HEK293T (cell line): ENCODE measurements at places on chromosomes 4 and X.
A peak's percentile ranks its signal among the peaks of the same experiment; 100 is the strongest.

- DNase-seq = no peak
Measured at GRCh38 chr4:65018313-65018712, 609.1 kb upstream of the TECRL start.

DNA sequence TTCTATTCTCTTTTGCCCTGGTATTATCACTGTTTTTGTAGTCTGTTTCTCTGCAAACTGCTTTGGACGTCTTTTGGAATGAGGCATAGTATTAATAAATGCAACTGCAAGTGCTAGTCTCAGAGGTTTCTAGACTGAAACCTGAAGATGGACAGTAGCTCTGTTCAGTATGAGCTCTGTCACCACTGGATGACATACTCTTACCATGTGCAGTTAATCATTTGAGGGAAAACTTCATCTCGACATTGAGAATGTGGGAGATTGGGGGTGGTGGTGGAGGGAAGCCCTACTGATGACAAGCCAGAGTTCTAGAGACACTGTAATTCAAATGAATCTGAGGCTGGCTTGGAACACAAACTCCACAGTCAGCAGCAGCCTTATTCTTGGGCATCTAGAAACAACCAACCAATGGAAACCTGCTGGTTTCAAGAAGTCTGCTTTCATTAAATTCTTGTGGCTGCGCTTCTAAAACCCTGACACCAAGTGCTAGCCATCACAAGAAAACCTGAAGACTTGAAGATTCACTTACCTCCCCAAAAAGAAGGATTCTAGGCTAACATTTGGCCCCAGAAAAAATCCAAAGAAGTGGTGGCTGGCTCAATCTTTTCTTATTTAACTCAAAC lies 161.7 kb downstream of the RASL11B start:
- DNase-seq = no peak

GRCh38 chr4:87545052-87545451 lies 15.9 kb upstream of the SPARCL1 start:
- no peak for DNase-seq

DNA sequence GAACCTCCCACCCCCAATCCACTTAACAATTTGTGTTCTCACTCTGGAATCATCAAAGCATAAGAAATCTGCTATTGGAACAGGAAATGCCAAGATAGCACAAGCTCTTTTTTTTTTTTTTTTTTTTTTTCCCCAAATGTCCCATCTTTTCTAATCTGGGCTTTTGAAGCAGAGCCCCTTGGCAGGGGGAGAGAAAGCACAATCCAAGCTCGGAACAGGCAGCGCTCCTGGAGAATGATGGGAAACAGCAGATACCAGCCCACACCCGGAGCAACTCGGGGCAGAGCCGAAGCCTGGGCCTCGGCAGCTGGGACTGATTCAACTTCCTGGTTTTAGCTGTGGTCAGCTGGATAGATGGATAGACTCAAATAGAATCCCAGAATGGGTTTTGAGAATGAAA lies 235.1 kb downstream of the QDPR start:
- DNase-seq = no peak

GRCh38 chrX:111868726-111869638 lies 7.0 kb upstream of the TRPC5OS start:
- no peak for DNase-seq

DNA sequence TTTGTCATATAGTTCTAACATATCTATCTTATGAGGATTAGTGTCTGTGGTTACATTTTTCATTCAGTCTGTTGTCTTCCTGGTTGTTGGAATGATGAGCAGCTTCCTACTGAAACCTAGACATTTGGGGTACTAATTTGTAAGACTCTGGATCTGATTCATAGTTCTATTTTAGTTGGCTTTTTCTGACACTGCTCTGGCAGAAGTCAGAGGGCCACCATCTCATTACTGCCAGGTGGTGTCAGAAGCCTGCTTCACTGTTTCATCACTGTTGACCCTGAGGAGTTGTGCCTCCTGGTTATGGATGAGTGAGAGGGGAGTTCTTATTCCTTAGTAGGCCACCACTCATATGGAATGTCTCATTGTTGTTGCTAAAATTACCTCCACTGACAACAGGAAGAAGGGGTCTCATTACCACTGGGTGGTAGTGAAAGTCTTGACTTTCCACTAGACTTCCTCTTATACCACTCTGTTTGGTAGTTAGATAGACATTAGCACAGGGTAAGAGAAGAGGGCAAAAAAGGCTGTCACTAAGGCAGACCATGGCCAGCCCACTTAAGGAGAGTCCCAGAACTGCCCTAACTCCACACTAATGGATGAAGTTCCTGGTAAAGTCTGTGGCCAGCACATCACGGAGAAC lies 395.2 kb downstream of the SPOCK3 start:
- DNase-seq = no peak

- DNase-seq = no peak
Measured at GRCh38 chr4:101218346-101218745, 129.0 kb downstream of the PPP3CA start.

- DNase-seq = peak; percentile 53
Measured at GRCh38 chr4:147480891-147481576, at the start of gene EDNRA. Gene EDNRA (plus strand): TSS chr4:147481097. CDS start chr4:147485682, 4,585 bp downstream.

GRCh38 chr4:10101671-10102473 lies 14.7 kb downstream of the WDR1 start:
- DNase-seq = no peak

GRCh38 chrX:102835504-102836146 lies 101.4 kb upstream of the RAB40AL start:
- peak; percentile 40 for DNase-seq

DNA sequence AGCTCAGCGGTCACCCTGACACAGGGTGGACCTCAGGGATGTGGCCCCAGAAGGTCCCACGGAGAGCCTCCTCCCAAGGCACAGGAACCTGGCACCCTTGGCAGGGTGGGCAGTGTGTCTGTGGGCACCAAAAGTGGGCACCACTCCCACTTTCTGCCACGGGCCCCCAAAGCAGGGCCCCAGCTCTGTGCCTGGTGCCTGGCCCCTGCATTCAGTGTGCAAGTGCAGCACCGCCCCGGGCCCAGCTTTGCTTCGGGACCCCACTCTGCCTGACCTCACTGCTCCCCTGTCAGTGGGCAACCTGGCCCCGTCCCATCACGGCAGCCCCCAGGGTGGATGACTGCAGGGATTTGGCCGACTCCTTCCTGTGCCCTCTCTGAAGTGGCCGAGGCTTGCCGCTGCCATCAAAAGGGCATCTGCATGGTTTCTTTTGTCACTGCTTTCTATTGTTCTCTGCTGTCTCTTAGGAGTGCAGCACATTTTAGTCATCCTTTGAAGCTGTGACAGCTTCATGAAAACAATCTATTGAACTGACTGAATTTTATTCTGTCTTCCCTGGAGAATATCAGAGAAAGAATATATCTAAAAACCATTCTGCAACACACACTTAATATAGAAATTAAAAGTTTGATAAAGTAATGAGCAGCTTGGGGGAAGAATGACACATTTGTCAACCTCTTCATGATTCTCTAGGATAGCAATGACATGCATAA lies 302.4 kb downstream of the FAM47B start:
- no peak for DNase-seq

DNA sequence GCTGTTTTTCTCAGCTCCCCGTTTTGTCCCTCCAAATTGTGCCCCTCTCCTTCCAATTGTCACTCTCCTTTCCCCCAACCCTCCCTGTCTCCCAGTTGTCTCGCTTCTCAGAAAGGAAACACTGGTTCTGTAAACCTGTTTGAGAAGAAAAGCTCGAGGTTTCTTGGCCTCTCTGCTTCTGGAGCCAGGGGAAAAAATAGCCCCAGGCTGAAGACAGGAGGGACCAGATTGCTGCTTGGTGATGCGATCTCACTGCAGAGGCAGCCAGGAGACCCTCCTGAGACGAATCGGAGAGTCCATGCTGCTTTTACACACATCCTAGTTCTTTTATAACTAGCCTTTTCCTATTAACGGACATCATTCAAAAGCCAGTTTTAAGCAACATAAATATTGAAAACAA lies 21.2 kb downstream of the TRIML1 start:
- DNase-seq = no peak

DNA sequence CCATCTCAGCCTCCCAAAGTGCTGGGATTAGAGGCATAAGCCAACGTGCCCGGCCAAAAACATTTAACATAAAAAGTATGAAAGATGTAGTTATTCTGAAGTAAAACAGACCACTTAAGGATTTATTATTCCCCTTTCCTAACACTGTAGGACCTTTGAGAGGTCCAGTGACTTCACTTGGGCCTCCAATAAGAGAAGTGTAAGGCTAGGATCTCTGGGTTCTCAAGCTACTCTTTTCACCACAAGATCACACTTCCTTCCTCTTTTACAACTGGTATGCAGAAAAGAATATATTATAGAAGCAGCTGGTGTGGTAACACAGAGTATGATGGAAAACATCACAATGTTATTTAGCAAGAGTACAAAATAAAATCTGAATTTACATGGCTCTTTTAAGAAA lies 30.2 kb upstream of the CCNG2 start:
- no peak for DNase-seq

GRCh38 chr4:11179796-11180195 lies 248.9 kb downstream of the HS3ST1 start:
- DNase-seq = no peak

- no peak for DNase-seq
Measured at GRCh38 chrX:44019911-44020310, 46.7 kb upstream of the NDP start.

DNA sequence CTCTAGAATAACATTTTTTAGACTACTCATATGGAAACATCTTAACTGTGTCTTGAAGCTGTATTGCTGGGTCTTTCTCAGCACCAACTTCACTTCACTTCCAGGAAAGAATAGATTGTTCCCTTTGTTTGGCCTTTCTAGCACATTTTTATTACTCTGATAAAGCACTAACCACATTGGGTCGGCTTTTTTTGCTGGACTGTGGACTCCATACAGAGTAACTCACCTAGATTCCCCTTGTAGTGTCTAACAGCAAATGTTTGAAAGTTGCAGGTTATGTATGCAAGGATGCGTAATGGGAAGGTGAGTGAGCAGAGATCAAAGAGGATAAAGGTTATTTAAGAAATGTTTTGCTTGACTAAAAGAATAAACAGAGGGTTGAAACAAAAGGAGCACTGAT lies 101.2 kb downstream of the MMRN1 start:
- DNase-seq = no peak
